ENCODE measurements at places on chromosomes 7 and 10.

DNA sequence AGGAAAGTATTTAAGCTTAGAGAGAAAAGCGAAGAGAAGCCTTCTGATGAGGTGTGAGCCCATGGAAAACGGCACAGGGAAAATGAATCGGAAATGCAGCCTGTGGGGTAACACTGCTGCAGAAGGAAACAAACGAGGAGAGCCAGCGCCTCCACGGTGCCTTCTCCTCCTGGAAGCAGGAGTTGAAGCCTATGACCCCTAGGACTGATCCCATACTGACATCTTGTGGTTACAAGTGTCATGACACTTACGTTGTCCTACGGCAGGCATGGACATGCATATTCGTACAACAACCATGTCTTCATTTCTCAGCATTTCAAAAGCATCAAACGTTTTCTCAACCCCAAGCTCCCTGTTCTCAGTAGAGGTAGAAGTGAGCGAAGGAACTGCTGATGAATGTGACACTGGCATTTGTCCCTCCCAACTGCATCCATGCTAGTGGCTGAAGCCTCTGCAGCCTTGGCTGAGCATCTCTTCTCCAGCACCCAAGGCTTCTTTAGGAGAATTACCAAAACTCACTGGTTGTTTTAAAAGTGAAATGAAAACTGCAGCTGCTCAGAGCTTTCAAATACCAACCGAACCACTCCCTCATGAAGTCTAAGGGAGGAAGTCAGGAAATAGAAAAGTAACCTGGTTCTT, 160.2 kb downstream of the JAZF1 start:
- H3K27me3 ChIP-seq = no peaks in the 10 kb centered on the region
- peaks cover 13% of the 10 kb centered on the region for H3K4me1 ChIP-seq
- no peak overlapping the region for H3K4me3 ChIP-seq
- H3K27ac ChIP-seq = no peak overlapping the region
- DNase-seq = peak; percentile 64
- H3K36me3 ChIP-seq = no peaks in the 10 kb centered on the region

- H3K4me1 ChIP-seq = no peaks in the 10 kb centered on the region
- H3K27me3 ChIP-seq = no peaks in the 10 kb centered on the region
- H3K36me3 ChIP-seq = no peaks in the 10 kb centered on the region
- H3K27ac ChIP-seq = no peak overlapping the region
- no peak for DNase-seq
- H3K4me3 ChIP-seq = no peak overlapping the region
Observed at GRCh38 chr10:90031776-90032175, 330.4 kb downstream of the KIF20B start.

DNA sequence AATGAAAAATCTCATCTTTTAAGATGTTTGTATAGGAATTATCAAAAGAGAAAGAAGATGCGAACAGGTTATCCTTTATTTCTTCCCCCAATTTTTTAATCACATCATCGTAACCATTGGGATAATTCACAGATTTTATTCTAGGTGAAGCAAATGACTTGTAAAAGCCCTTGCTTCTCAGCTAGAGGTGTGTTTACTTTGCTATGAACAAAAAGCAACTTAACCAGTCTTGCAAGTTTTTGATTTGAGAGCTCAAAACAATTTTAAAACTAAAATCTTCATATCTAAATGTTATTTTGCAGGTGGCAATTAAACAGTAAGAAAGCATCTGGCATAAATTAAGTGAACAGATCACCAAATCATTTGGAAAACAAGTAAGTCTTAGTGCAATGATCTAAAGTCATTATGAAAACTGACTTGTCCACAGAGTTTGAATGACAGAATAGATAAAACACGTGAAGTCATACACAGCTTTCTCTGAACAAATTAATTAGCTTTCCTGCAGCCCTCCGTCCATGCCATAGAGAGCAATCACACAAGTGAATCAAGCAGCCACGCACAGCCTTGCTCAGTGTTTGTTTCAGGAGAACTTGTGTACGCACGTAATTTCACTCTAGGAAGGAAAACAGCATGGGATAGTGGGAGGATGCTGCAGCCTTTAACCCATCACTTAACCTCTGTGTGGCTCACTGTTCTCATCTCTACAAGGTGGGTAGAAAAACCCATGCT, 85.0 kb upstream of the ZNF800 start:
- DNase-seq = no peak
- no peak overlapping the region for H3K4me3 ChIP-seq
- H3K36me3 ChIP-seq = no peaks in the 10 kb centered on the region
- H3K27ac ChIP-seq = no peak overlapping the region
- peaks cover 49% of the 10 kb centered on the region for H3K27me3 ChIP-seq
- H3K4me1 ChIP-seq = no peaks in the 10 kb centered on the region

GRCh38 chr10:6669269-6669859, 89.3 kb upstream of the PRKCQ start:
- no peaks in the 10 kb centered on the region for H3K4me1 ChIP-seq
- H3K4me3 ChIP-seq = no peak overlapping the region
- peaks cover 60% of the 10 kb centered on the region for H3K27me3 ChIP-seq

- no peaks in the 10 kb centered on the region for H3K4me1 ChIP-seq
- H3K36me3 ChIP-seq = no peaks in the 10 kb centered on the region
- no peaks in the 10 kb centered on the region for H3K27me3 ChIP-seq
- no peak overlapping the region for H3K27ac ChIP-seq
- H3K4me3 ChIP-seq = no peak overlapping the region
Observed at GRCh38 chr10:129222436-129222835, 244.6 kb upstream of the MGMT start.

- H3K27me3 ChIP-seq = peaks cover 12% of the 10 kb centered on the region
- no peak overlapping the region for H3K27ac ChIP-seq
- H3K36me3 ChIP-seq = no peaks in the 10 kb centered on the region
- DNase-seq = no peak
- H3K4me3 ChIP-seq = no peak overlapping the region
Observed at GRCh38 chr10:101073631-101074030, 11.8 kb downstream of the KAZALD1 start.

- no peaks in the 10 kb centered on the region for H3K4me1 ChIP-seq
- H3K27me3 ChIP-seq = no peaks in the 10 kb centered on the region
- H3K36me3 ChIP-seq = no peaks in the 10 kb centered on the region
- no peak for DNase-seq
- no peak overlapping the region for H3K4me3 ChIP-seq
- no peak overlapping the region for H3K27ac ChIP-seq
Observed at GRCh38 chr10:20673175-20673574, 223.9 kb downstream of the NEBL start.

- peaks cover 13% of the 10 kb centered on the region for H3K4me1 ChIP-seq
- no peak overlapping the region for H3K27ac ChIP-seq
- H3K36me3 ChIP-seq = no peaks in the 10 kb centered on the region
- no peak overlapping the region for H3K4me3 ChIP-seq
Observed at GRCh38 chr10:102413806-102414561, 4.6 kb downstream of the PSD start.

DNA sequence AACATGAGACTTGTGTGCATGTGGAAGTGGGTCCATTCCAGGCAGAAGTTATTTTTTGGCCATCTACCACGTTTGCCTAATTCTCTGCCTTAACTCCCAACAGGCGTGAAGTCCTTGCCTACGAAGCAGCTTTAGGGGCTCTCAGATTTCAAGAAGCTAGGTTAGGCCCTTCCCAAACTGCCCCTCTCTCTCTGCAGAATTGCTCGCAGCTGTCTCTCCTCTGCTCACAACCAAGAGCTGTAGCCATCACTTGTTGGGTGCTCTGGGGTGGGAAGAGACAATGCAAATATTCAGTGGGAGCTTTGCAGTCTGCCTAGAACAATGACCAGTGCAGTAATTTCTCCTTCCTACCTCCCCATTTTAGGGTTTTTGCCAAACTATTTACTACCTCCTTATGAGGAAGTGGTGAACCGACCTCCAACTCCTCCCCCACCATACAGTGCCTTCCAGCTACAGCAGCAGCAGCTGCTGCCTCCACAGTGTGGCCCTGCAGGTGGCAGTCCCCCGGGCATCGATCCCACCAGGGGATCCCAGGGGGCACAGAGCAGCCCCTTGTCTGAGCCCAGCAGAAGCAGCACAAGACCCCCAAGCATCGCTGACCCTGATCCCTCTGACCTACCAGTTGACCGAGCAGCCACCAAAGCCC, 24.9 kb downstream of the CYP17A1 start:
- DNase-seq = no peak
- no peaks in the 10 kb centered on the region for H3K36me3 ChIP-seq
- H3K27me3 ChIP-seq = no peaks in the 10 kb centered on the region
- H3K27ac ChIP-seq = no peak overlapping the region
- H3K4me1 ChIP-seq = no peaks in the 10 kb centered on the region

- H3K4me1 ChIP-seq = peaks cover 13% of the 10 kb centered on the region
- H3K36me3 ChIP-seq = no peaks in the 10 kb centered on the region
- H3K4me3 ChIP-seq = no peak overlapping the region
- no peaks in the 10 kb centered on the region for H3K27me3 ChIP-seq
Observed at GRCh38 chr7:37112876-37113275, 335.8 kb downstream of the ELMO1 start.

GRCh38 chr10:29304264-29304994, 15.6 kb downstream of the LYZL1 start:
- H3K4me1 ChIP-seq = no peaks in the 10 kb centered on the region
- no peak overlapping the region for H3K4me3 ChIP-seq
- no peak overlapping the region for H3K27ac ChIP-seq

GRCh38 chr7:121620206-121620605, 224.1 kb upstream of the FAM3C start:
- H3K36me3 ChIP-seq = no peaks in the 10 kb centered on the region
- H3K27ac ChIP-seq = no peak overlapping the region
- DNase-seq = no peak
- no peaks in the 10 kb centered on the region for H3K27me3 ChIP-seq
- no peak overlapping the region for H3K4me3 ChIP-seq

DNA sequence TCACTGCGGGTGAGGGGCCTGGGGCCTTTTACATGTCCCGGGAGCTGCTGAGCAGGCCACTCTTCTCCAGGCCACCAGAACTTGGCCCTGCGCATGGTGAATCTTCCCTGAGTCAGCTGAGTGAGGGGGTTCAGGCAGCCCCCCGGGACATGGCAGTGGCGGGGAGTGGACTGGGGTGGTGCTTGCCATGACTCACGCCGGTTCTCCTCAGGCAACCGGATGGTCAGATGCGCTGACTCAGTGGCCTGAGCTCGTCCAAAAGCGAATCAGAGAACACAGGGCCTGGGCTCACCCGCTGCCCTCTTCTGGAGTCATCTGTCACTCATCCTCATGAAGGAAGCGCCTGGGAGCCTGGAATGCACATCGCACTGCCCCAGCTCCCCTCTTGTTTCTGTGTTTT, 33.5 kb downstream of the HTRA1 start:
- DNase-seq = peak; percentile 89
- H3K27ac ChIP-seq = peak overlapping the region; percentile 23
- peaks cover 46% of the 10 kb centered on the region for H3K4me1 ChIP-seq
- H3K36me3 ChIP-seq = no peaks in the 10 kb centered on the region
- no peaks in the 10 kb centered on the region for H3K27me3 ChIP-seq

GRCh38 chr10:69043931-69044531, 43.9 kb upstream of the SRGN start:
- no peaks in the 10 kb centered on the region for H3K4me1 ChIP-seq
- no peaks in the 10 kb centered on the region for H3K36me3 ChIP-seq
- DNase-seq = no peak
- no peaks in the 10 kb centered on the region for H3K27me3 ChIP-seq
- H3K4me3 ChIP-seq = no peak overlapping the region

GRCh38 chr10:130453036-130453720, 317.0 kb downstream of the GLRX3 start:
- H3K36me3 ChIP-seq = no peaks in the 10 kb centered on the region
- H3K27ac ChIP-seq = no peak overlapping the region
- no peaks in the 10 kb centered on the region for H3K27me3 ChIP-seq
- no peaks in the 10 kb centered on the region for H3K4me1 ChIP-seq

GRCh38 chr7:120539321-120539720, 266.3 kb downstream of the KCND2 start:
- no peak for DNase-seq
- H3K4me3 ChIP-seq = no peak overlapping the region
- no peaks in the 10 kb centered on the region for H3K4me1 ChIP-seq
- H3K27me3 ChIP-seq = no peaks in the 10 kb centered on the region
- H3K36me3 ChIP-seq = no peaks in the 10 kb centered on the region

DNA sequence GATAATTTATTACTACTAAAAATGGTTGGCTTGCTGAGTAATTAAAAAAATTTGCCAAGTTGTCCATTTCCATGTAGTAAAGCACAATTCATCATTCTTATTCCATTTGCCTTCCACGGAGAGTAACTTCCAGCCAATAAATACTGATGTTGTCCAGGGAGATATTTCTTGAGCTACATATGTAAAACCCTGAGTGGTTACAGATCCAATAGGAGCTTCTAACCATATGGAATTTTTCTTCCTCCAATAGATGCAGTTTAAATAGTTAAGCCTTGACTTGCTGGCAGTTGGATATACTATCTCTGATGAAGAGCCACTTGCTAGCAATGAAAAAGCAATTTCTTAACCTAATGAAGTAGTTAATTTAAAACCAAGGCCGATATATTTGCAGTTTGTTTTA, 271.1 kb downstream of the PLXDC2 start:
- no peak overlapping the region for H3K27ac ChIP-seq
- H3K4me1 ChIP-seq = no peaks in the 10 kb centered on the region
- H3K36me3 ChIP-seq = no peaks in the 10 kb centered on the region
- no peaks in the 10 kb centered on the region for H3K27me3 ChIP-seq
- DNase-seq = no peak

DNA sequence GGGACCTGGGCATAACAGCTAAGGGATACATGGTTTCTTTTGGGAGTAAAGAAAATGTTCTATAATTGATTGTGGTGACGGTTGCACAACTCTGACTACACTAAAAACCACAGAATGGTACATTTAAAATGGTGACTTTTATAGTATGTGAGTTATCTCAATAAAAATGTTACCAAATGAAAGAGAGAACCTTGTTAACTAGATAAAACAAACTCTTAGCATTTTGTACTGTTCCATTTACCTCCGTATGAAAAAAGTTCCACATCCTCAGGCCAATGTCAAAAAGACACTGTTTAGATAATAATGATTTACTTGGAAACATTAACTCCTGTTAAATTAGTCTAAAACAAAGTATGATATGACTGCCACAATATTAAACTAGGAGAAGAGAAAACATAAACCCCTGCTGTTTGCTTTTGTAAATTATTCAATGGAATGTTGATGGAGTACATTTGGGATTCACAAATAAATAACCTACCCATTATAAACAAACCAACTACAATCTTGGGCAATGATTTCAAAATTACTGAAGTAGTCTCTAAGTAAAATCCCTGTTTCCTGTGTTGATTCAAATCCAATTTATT, 60.7 kb downstream of the SMURF1 start:
- H3K36me3 ChIP-seq = no peaks in the 10 kb centered on the region
- no peak overlapping the region for H3K4me3 ChIP-seq
- DNase-seq = no peak
- H3K27me3 ChIP-seq = no peaks in the 10 kb centered on the region
- no peak overlapping the region for H3K27ac ChIP-seq

DNA sequence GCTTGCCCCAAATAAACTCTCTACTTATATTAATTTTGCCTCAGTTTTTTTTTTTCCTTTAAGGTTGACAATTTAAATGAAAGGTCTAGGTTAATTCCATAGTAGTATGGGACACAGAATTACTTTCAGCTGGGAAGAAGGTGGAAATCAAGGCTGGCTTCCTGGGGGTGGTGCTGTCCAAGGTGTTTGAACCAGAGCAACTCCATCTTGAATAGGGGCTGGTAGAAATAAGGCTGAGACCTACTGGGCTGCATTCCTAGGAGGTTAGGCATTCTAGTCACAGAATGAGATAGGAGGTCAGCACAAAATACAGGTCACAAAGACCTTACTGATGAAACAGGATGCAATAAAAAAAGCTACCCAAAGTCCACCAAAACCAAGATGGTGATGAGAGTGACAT, 1190.8 kb upstream of the AUTS2 start:
- no peaks in the 10 kb centered on the region for H3K36me3 ChIP-seq
- H3K4me3 ChIP-seq = no peak overlapping the region
- DNase-seq = no peak
